ENCODE measurements at places on chromosomes 7 and 10.

DNA sequence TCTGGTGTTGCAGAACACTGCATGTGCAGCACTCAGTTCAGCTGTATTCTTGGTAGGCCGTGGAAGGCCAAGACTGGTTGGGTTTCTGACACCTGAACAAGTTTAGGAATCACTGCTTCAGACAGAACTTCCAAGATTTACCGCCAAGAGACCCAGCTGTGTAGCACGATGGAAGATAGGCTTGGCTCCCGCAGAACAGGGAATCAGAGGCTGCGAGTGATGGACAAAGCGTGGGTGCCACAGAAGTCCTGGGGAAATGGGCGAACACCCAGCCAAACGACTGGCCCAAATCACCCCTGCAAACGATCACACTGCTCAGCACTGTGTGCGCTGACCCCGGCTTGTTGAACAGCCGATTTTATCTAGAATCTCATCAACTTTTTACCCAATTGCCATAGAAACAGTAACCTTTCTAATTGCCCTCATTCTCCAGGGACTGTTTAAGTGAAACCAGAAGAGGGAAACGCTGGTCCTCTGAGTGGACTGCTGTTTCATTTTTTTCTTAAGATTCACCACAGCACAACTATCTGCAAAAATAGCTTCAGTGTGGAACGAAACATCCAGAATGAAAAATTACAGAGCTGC lies 17.9 kb downstream of the ZFAND2A start:
- no peak for DNase-seq

DNA sequence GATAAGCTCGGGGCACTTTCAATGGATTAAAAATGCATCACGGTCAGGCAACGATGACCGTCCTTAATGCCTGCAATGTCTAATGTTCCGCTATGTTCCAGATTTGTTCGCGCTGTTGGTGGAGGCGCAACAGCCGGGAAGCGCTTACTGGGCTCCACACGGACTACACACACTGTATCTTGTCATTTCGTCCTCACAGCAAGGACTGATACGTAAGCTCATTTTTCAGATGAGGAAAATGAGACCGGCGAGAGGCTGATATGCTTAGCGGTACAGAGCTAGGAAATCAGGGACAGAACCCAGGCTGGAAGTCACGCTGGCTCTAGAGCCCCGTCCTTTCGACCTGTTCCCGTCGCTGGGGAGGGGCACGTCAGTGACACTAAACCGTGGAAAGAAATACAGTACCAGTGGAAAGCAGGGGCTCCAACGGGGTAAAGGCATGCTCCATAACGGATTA lies 670 bp downstream of the TPK1 start:
- no peak for DNase-seq

DNA sequence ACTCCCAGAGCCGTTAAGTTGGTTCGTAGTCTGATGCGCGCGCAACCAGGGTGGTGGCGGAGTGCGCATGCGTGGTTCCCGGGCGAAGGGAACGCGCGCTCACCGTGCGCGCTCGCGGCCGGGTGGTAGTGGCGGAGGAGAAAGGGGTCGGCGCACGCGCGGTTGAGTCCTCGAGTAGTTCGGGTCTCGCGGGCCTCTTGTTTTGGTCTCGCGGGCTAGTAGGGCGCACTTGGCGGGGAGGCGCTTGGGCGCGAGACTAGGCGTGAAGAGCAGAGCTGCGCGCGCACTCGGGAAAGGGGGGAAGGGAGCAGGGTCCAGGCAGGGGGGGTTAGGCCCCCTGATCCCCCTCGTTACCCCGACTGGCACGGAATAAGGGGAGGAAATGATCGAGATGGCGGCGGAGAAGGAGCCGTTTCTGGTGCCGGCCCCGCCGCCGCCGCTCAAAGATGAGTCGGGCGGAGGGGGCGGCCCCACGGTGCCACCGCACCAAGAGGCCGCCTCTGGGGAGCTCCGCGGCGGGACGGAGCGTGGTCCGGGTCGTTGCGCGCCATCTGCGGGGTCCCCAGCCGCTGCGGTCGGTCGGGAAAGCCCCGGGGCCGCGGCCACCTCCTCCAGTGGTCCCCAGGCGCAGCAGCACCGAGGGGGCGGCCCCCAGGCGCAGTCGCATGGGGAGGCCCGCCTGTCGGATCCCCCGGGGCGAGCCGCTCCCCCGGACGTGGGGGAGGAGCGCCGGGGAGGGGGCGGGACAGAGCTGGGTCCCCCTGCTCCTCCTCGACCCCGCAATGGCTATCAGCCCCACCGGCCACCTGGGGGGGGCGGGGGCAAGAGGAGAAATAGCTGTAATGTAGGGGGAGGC lies at the start of gene MEPCE:
Gene MEPCE, plus strand, starts transcription at position 195 of the 856 bp plus-strand sequence. Its CDS starts 188 bp downstream, at position 383.
- peak; percentile 99 for DNase-seq

DNA sequence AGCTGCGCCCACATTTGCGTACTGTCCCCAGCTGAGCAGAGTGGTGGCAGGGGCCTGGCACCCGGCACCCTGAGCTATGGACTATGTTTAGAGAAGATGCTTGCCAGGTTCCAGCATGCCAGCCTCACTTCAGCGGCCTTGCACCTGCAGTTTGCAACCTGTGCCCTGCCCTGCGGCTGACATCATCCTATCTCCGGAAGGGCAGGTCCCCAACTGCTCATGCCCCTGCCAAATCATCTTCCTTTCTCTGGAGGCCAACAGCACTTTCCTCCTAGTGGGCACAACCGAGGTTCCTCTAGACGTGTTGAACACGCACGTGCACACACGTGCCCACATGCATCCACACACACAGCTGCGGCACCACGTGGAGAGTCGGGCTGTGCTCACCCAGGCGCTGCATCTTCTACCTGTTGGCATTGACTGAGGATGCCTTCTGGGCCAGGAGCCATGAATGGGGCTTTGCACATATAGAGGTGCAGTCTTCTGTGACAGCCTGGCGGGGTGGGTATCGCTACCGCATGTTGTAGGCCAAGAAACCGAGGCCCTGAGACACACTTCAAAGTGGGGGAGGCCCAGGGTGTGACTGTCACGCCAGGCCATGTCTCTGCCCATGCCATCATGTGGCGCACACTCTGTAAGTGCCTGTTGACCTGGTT lies 24.5 kb downstream of the CNPY1 start:
- DNase-seq = no peak

- DNase-seq = no peak
Observed at GRCh38 chr10:100780324-100780723, 34.9 kb downstream of the PAX2 start.

- no peak for DNase-seq
Observed at GRCh38 chr10:56470701-56471100, 109.6 kb upstream of the ZWINT start.

DNA sequence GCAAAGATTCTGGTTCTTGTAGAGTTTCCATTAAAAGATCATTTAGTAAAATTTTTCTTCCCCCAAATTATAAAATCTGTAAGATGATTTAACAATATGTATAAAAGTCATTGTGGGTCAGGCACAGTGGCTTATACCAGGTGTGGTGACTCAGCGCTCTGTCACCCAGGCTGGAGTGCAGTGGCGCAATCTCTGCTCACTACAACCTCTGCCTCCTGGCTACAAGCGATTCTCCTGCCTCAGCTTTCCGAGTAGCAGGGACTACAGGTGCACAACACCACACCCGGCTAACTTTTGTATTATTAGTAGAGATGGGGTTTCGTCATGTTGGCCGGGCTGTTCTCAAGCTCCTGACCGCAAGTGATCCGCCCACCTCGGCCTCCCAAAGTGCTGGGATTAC lies 68.0 kb downstream of the SEPTIN14 start:
- no peak for DNase-seq

- DNase-seq = no peak
Observed at GRCh38 chr10:22527520-22527919, 182.2 kb downstream of the SPAG6 start.

GRCh38 chr10:14667781-14668180 lies 106.9 kb downstream of the FAM107B start:
- no peak for DNase-seq

DNA sequence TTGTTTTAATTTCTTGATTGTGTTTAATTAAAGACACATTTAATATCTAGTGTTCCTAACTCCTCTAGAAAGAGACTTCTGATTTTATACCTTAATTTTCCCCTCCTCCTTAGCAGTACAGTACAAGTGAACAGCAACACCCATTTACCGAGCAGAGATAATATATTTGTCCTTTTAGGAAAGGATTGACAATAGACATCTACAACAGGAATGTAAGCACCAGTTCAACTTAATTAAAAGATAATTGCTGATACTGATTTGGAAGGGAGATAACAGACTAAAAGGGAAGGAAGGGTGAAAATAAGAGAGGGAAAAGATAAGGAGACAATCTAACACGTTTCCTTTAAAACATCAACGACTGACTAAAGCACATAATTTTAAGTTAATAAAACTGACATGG lies 119.3 kb downstream of the SRPK2 start:
- no peak for DNase-seq

- no peak for DNase-seq
Observed at GRCh38 chr7:92461027-92462003, 14.0 kb downstream of the GATAD1 start.

GRCh38 chr7:69825113-69825972 lies 227.1 kb downstream of the AUTS2 start:
- DNase-seq = no peak

DNA sequence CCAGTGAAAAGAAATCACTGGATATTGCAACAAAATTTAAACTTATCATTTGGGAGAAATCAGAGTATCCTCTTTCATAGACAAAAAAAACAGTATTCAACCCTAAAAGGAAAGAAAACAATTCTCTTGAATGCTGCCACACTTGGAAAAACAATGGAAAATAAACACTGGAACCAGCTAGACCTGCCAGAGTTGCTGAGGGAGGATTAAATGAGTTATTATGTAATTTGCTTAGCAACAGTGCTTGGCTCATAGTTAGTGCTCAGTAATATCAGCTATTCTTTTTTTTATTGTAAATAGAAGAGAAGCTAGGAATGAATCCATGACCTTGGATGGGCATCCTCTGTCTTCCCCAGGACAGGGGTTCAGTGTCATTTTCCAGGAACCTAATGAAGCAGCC lies 11.0 kb upstream of the ZNF273 start:
- no peak for DNase-seq

DNA sequence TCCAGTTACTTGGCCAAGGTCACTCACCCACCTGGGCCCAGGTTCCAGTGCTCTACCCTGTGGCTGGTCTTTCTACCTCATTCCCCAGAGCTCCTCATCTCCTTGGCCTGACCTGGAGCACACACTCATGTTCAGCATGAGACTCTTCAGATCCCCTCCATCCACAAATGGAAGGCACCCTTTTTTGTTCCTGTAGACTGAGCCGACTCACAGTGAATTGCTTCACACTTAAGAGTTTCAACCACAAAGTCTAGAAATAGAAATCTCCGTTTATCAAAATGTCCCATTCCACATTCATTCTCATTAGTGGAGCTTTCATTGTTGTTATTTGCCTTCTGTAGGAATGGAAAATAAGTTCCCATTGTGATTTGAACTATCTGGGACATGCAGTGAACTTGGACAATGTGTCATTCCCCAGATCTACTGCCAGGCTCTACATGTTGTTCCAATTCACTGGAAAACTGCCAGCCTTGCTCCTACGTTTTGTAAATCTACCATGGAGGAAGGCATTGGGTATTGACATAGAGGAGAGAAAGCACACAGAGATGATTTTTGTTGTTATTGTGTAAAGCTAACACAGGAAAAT lies 125.3 kb upstream of the CELF2 start:
- no peak for DNase-seq

DNA sequence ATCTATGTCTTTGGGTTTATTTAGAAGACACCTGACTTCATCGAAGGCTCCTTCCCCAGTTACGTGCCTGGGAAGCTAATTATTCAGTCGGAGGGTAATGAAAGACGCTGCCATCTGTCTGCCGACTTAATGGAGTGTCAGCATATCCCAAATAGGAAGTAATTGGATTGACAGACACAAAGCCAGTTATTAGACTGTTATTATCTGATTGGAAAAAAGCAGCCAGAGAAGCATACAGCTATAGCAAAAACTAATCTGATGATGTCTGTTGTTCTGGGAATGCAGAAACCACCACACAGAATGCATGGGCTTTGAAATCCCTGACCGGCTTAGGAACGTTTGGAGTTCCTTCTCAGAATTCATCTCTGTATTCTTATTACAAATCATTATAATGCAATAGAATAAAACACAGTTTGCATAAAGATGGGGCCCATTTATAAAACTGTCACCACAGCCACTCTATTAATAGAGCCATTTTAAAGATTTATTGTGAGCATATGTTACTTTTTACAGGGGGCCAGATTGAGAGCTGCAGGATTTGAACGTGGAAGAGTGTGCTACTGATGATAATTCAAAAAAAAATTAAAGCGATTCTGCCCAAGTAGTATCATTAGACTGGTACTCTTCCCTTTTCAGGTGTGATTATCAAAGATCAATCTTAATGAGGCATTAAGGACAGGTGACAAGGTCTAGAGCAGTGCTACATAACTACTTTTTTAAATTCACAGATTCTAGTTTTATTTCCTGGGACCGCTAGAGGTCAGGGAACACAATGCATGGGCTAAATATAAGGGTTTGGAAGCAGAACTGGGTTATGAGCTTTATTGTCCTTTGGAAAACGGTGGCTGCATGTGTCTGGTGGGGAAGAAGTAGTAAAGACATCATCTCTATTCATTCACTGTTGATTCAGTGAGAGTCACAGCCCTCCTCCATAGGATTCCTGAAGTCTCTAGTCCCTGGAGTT lies 330.1 kb upstream of the LRGUK start:
- DNase-seq = no peak

GRCh38 chr10:88288320-88289059 lies 294.6 kb downstream of the RNLS start:
- DNase-seq = no peak

GRCh38 chr7:80218723-80219122 lies 84.1 kb downstream of the GNAI1 start:
- no peak for DNase-seq

DNA sequence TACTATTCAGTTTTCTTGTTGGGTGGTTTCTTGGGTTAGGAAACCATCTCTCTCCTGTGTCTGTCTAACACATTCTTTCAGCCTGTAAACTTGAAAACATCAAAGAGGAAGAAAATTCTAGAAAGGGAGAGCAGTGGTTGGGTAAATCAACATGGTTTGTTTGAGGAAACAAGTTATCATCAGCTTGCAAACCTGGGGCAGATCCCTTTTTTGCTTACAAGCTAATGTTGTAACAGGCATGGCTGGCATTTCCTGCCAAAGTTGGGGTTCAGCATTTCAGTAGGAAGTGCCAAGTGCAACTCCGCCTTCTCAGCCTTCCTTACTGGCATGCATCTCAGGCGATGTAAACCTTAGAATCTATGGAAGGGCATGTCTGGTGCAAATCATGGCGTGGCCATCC lies 112.6 kb downstream of the EEPD1 start:
- DNase-seq = no peak

- DNase-seq = no peak
Observed at GRCh38 chr7:44077061-44077460, 5.3 kb downstream of the POLM start.
